Tibial nerve (tissue), 4 donors: ENCODE measurements at places on chromosomes 4 and X. TPM values are rescaled to one million over a fixed set of nuclear protein-coding genes. Genes with fewer than 3 reads are reported as not detected.
A peak's percentile ranks its signal among the peaks of the same experiment; 100 is the strongest.

GRCh38 chr4:45865781-45866180, 258.1 kb downstream of the GABRG1 start:
- no peaks in the 10 kb centered on the region for H3K27me3 ChIP-seq
- no peak overlapping the region for H3K27ac ChIP-seq
- DNase-seq, result no peak
- no peak overlapping the region for H3K4me3 ChIP-seq
- H3K36me3 ChIP-seq, result no peaks in the 10 kb centered on the region

DNA sequence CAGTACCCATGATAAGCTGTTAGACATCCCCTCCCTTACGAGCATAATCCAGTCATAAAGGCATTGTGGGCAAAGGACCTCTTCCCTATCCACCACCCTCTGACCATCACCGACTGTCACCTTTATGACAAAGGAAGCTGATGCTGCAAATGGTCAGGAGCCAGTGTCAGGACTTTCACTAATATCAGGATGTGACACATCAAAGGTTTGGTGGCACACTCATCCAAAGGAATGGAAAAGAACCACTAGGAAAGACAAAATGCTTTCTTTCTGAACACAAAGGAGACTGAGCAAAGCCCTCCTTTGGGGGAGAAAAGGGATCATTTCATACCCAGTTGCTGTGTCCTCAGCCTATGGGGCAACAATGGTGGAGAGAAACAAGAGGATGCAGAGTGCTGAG, 66.9 kb upstream of the PROM1 start:
- H3K27ac ChIP-seq, result no peak overlapping the region
- no peaks in the 10 kb centered on the region for H3K4me1 ChIP-seq
- H3K4me3 ChIP-seq, result no peak overlapping the region

DNA sequence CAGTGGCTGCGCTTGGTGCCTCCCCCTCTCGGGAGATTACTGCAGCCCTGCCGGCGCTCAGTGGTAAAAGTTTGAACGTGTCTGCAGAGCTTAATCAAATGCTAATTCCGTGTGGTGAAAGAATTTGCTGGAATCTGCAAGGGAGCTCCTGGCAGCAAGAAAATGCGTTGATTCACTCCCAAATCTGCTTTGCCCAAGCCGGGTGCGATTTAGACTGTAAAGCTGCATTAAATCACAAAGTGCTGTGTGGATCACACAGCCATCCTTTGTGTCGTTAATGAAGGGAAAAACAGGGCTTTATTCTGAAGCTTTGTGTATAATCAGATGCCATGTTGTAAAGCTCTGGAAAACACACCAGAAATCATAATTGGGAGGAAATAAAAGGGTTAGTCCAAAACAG, 444.1 kb downstream of the BCOR start:
- DNase-seq, result no peak
- H3K36me3 ChIP-seq, result no peaks in the 10 kb centered on the region
- no peaks in the 10 kb centered on the region for H3K4me1 ChIP-seq
- no peak overlapping the region for H3K4me3 ChIP-seq
- H3K27ac ChIP-seq, result peak overlapping the region; percentile 66
- no peaks in the 10 kb centered on the region for H3K27me3 ChIP-seq

GRCh38 chrX:153318811-153319210, 2.8 kb downstream of the PNMA6F start:
- no peaks in the 10 kb centered on the region for H3K4me1 ChIP-seq
- no peaks in the 10 kb centered on the region for H3K36me3 ChIP-seq
- H3K27me3 ChIP-seq, result peaks cover 23% of the 10 kb centered on the region
- no peak overlapping the region for H3K4me3 ChIP-seq
- H3K27ac ChIP-seq, result no peak overlapping the region
- no peak for DNase-seq

GRCh38 chr4:105088110-105088879, 58.4 kb upstream of the TET2 start:
- H3K4me3 ChIP-seq, result peak overlapping the region; percentile 23
- DNase-seq, result no peak
- no peaks in the 10 kb centered on the region for H3K27me3 ChIP-seq
- H3K4me1 ChIP-seq, result no peaks in the 10 kb centered on the region
- H3K36me3 ChIP-seq, result no peaks in the 10 kb centered on the region

- H3K4me3 ChIP-seq, result no peak overlapping the region
- H3K27ac ChIP-seq, result peak overlapping the region; percentile 58
Measured at GRCh38 chr4:143344774-143345173, 8.1 kb downstream of the GAB1 start.

GRCh38 chrX:6861456-6861855, 286.1 kb upstream of the STS start:
- no peak for DNase-seq
- H3K4me3 ChIP-seq, result no peak overlapping the region
- no peaks in the 10 kb centered on the region for H3K36me3 ChIP-seq
- no peaks in the 10 kb centered on the region for H3K4me1 ChIP-seq

DNA sequence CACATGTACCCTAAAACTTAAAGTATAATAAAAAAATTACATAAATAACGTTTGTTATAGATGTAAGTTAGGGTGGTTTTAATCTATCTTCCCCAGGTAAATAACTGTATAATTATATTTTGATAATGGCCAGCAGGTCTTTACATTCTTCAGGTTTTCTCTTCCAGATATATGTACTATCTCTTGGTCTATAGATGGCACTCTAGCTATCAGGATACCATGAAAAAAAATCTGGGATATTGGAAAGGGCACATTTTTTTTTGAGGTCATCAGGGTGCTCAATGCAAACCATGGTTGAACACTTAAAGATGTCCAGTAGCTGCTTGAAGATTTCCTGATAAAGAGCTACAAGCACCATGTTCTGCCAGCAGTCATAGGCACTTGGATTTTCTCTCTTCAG, 15.6 kb upstream of the ADH4 start:
- DNase-seq, result no peak
- no peaks in the 10 kb centered on the region for H3K4me1 ChIP-seq
- H3K4me3 ChIP-seq, result no peak overlapping the region
- H3K36me3 ChIP-seq, result peaks cover 6% of the 10 kb centered on the region
- H3K27me3 ChIP-seq, result no peaks in the 10 kb centered on the region

- no peaks in the 10 kb centered on the region for H3K36me3 ChIP-seq
- no peak overlapping the region for H3K4me3 ChIP-seq
- DNase-seq, result no peak
- no peak overlapping the region for H3K27ac ChIP-seq
- no peaks in the 10 kb centered on the region for H3K4me1 ChIP-seq
Measured at GRCh38 chr4:28555866-28556265, 1695.2 kb downstream of the STIM2 start.

GRCh38 chr4:124409044-124409443, 303.5 kb downstream of the ANKRD50 start:
- no peak overlapping the region for H3K4me3 ChIP-seq
- no peak for DNase-seq
- H3K4me1 ChIP-seq, result no peaks in the 10 kb centered on the region
- H3K36me3 ChIP-seq, result no peaks in the 10 kb centered on the region
- H3K27me3 ChIP-seq, result no peaks in the 10 kb centered on the region
- no peak overlapping the region for H3K27ac ChIP-seq

- H3K4me3 ChIP-seq, result no peak overlapping the region
- no peaks in the 10 kb centered on the region for H3K36me3 ChIP-seq
- no peaks in the 10 kb centered on the region for H3K4me1 ChIP-seq
- H3K27me3 ChIP-seq, result no peaks in the 10 kb centered on the region
- no peak overlapping the region for H3K27ac ChIP-seq
- DNase-seq, result no peak
Measured at GRCh38 chrX:114050075-114050796, 533.6 kb upstream of the HTR2C start.

DNA sequence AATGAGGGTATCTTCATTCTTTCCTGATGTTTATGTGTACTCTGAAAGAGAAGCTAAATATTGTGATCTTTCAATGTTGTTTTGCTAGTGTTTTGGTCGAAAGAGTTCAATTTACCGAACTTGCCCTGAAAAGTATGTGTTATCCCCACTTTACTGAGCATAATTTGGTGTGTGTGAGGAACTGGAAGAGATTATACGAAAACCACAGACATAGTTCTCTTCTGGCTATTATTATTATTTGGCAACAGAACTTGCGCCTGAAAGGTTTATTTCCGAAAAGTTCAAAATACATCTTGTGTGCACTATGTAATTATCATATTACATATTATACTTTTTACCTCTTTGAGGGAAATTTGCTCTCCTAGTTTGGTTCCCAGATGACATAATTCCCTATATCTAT, 232.5 kb upstream of the INTU start:
- no peaks in the 10 kb centered on the region for H3K27me3 ChIP-seq
- no peak for DNase-seq
- no peaks in the 10 kb centered on the region for H3K36me3 ChIP-seq
- no peaks in the 10 kb centered on the region for H3K4me1 ChIP-seq
- no peak overlapping the region for H3K4me3 ChIP-seq
- no peak overlapping the region for H3K27ac ChIP-seq

DNA sequence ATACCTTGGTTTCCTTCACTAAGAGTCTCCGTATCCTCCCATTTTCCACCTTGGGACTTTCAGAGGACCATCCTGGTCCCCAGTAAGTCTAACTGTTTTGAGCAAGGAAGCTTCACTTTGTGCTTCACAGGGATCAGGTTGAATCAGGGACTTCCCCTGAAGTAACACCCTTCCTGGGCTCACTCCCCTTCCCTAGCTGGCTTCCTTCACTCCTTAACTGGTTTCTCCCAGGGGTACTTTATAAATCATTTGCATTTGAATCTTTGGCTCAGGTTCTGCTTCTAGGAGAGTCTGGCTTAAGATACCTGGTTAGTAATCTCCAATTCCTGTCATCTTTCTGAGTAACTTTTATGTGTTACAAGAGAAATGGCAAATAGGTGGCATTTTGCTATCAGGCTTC, 24.5 kb upstream of the GRIA2 start:
- H3K27ac ChIP-seq, result no peak overlapping the region
- no peaks in the 10 kb centered on the region for H3K36me3 ChIP-seq
- no peaks in the 10 kb centered on the region for H3K27me3 ChIP-seq
- no peaks in the 10 kb centered on the region for H3K4me1 ChIP-seq

DNA sequence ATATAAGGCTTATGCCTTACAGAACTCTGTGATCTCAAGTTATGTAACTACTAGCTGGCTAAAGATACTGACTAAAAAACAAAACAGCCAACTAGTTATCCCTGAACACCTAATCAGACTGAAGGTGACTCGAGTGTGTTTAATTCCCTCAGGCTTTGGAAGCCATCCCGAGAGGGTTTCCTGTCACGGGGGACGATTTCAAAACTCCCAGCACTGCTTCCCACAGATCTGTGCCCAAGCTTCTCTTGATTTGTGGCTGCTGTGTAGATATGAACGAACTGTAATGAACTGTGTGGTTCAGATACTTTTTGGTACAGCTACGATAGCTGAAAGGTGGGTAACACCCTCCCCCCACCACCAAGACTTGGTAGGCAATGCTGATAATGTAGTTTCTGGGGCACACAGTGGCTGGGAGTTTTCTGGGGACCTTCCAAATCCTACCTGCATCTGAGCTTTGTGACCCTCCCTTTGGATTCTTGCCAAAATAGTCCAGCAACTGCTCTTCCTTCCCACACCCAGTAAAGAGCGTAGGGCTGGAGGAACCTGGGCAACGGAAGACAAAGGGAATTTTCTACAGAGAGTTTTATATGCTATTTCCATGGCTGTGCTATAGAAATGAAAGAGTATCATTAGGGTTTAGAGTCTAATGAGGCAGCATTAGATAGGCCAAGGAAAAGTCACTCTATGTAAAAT, 148.8 kb downstream of the MGST2 start:
- H3K36me3 ChIP-seq, result peaks cover 7% of the 10 kb centered on the region
- no peak for DNase-seq
- peaks cover 8% of the 10 kb centered on the region for H3K4me1 ChIP-seq
- no peaks in the 10 kb centered on the region for H3K27me3 ChIP-seq

DNA sequence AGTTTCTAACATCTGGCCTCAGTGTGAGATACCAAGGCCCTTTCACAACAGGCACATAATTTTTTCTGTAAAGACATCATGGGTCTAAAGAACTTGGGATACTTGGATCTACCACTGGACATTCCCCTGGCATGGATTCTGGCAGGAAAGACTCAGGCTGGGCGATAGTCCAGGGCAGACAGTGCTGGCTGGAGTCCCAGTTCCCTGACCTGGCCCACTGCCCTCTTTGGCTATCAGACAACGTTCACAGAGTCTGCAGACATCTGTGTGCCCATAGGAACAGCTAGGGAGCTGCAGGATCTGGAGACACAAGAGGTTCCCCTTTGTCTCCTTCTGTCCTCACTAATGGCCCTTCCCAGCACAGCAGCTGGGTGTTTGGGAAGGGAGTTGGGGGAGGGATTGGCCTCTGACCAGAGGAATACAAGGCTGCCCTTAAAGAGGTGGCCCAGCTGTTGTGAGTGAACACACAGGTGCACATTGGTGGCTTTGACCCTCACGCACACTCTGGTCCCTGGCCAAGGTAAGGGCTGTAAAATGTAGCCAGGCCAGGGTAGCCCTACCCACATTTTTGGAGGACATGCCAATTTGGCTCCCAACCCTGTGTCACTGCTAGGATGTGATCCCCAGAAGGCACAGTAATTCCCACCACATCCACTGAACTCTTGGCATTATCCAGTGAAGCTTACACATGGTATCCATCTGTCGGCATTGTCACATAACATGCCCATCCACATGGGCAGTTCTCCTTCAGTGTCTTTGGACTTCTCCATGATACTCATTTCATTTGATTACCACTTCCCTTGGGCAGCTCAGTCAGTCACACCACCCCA, 72.3 kb downstream of the SOX3 start:
- H3K36me3 ChIP-seq, result no peaks in the 10 kb centered on the region
- H3K4me3 ChIP-seq, result no peak overlapping the region
- H3K27me3 ChIP-seq, result no peaks in the 10 kb centered on the region
- no peak overlapping the region for H3K27ac ChIP-seq

DNA sequence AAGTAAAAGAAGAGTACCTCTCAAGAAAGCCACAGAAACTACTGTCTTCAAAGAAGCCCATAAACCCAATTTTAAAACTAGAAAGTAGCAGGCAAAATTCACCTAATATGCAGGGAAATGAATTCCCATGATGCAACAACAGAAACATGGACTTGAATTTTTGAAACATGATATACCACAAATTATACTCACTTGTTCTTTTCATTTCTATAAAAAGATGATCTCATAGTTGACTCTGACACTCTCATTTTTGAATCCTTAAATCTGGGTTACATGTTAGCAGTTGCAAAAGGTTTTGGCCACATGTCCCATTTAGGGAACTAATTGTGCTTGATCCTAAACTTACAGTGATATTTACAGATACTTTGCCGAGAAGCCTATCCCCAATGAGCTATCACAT, 1130.8 kb downstream of the FAT4 start:
- H3K4me3 ChIP-seq, result no peak overlapping the region
- H3K27ac ChIP-seq, result no peak overlapping the region
- DNase-seq, result no peak
- H3K4me1 ChIP-seq, result no peaks in the 10 kb centered on the region
- no peaks in the 10 kb centered on the region for H3K27me3 ChIP-seq

UGT8 gene
- 75.1 TPM for total RNA-seq

MTNR1A gene
- total RNA-seq, result not detected

SPIN2A gene
- not detected for total RNA-seq

ENPP6 gene
- 32.0 TPM for total RNA-seq

GRIA3 gene
- 1.3 TPM for total RNA-seq

STATH gene
- not detected for total RNA-seq

DCAF12L2 gene
- total RNA-seq, result 0.21 TPM

DSPP gene
- not detected for total RNA-seq

TMEM150C gene
- 6.3 TPM for total RNA-seq
